Liver (tissue), 10 donors: ENCODE measurements at places on chromosomes 11 and 22. TPM values are rescaled to one million over a fixed set of nuclear protein-coding genes. Genes with fewer than 3 reads are reported as not detected.
A peak's percentile ranks its signal among the peaks of the same experiment; 100 is the strongest.

DNA sequence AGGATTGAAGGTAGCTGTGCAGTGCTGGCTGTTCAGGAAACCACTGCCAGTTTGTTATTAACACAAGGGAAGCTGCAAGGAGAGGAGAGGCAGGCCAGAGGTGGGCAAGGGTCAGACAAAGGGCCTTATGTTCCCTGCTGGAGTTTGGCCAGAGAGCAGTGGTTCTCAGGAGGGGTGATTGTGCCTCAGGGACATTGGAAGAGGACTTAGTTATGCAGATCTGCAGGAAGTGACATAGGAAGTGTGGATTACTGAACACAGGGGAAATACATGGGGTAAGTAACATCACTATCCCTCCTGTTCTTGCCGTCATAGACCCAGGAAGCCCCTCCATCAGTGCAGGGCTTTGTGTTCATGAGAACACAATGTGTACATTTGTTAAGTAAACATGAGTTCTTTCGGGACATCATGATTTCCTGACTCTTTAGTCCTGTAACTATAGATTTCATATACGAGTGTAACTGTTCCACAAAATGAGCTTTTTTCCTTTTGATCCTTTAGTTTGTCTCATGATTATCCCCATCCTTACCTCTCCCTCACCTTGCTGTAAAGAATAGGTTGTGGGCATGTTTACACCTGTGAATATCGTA, 5.9 kb downstream of the SRRD start:
- H3K36me3 ChIP-seq: peaks cover 58% of the 10 kb centered on the region
- no peak overlapping the region for H3K27ac ChIP-seq

DNA sequence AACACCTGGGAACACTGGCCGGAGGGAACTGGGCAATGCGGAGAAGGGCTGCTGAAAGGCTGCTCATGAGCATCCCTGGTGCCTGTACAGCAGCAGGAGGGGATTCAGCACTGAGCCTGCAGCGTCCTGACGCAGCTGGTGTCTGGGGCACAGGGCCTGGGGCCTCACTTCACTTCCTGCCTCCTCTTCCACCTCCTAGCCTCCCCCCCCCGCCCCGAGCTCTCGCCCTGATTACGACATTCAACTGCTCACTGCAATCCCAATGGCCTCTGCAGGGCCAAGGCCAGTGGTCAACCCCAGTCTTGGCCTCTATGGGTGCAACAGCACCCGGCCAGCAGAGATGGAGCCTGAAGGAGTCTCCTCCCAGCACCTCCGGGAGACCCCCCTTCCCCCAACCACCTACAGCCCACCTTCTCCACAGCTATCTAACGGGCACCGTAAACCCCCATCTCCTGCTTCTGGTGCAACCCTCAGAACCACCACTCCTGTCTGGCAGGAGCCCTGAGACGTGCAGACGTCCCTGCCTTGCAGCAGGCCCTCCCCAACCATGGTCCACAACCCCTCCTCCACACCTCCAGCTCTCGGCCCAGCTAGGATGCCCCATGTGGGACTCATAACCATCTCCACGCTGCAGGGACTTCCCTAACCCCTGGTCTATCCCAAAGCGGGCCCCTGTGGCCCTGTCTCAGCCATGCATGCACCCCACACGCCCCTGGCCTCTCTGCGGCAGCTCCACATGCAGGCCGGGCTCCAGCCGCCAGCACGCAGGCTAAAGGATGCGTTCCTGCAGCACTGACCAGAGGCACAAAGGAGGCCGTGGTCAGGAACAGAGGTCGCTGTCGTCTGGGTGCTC, 38.2 kb downstream of the BRD1 start:
- peak overlapping the region; percentile 72 for H3K27ac ChIP-seq
- no peak for DNase-seq
- H3K4me3 ChIP-seq: no peak overlapping the region

DNA sequence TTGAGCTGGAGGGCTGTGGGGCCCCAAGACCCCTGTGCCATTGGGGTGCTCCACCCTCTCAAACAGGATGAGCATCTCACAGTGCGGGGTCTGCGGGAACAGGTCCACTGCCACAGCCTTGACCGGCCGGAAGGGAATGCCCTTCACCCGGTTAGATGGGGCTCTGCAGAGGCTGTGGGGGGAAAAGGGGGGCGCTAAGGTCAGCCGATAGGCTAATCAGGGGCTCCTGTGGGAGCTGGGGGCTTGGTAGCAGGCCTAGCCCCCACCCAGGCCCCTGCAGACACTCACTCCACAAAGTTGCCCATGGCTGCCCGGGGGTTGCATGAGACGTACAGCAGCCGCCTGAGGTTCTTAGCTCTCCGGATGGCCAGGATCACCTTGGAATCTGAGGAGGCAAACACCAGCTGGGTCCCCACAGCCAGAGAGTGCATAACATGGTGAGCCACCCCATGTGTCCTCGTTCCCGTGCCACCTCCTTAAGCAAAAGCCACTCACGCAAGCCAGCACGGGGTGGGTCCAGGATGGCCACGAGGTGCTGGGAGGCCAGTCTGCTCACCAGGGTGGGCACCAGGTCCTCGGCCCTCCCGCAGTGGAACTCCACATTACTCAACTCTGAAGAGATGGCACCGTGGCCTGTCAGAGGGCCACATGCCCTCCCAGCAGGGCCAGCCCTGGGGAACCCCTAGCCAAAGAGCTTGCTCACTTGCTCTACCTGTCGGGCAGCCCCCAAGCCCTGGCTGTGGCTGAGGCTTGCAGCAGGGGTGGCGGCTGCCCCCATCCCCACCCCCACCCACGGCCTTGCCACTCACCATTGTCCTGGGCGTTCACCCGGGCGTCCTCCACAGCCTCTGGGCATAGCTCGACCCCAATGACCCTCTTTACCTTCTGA, 3.0 kb upstream of the RANBP1 start:
- H3K4me1 ChIP-seq: peaks cover 20% of the 10 kb centered on the region
- no peak overlapping the region for H3K27ac ChIP-seq
- H3K27me3 ChIP-seq: no peaks in the 10 kb centered on the region
- H3K4me3 ChIP-seq: no peak overlapping the region
- H3K36me3 ChIP-seq: peaks cover 21% of the 10 kb centered on the region

Gene MMP11
- 33.7 TPM for total RNA-seq

- no peak for DNase-seq
- H3K4me1 ChIP-seq: no peaks in the 10 kb centered on the region
- H3K27ac ChIP-seq: no peak overlapping the region
- H3K36me3 ChIP-seq: no peaks in the 10 kb centered on the region
Observed at GRCh38 chr11:8501836-8502235, 92.2 kb downstream of the STK33 start.

Gene ADSL
- 52.5 TPM for total RNA-seq

GRCh38 chr11:69351460-69351859, 57.5 kb downstream of the MYEOV start:
- no peak for DNase-seq
- no peak overlapping the region for H3K27ac ChIP-seq
- no peaks in the 10 kb centered on the region for H3K36me3 ChIP-seq
- H3K27me3 ChIP-seq: no peaks in the 10 kb centered on the region
- no peak overlapping the region for H3K4me3 ChIP-seq
- H3K4me1 ChIP-seq: peaks cover 8% of the 10 kb centered on the region

GRCh38 chr11:37727371-37727770, 1129.3 kb upstream of the RAG2 start:
- no peaks in the 10 kb centered on the region for H3K27me3 ChIP-seq
- H3K4me1 ChIP-seq: no peaks in the 10 kb centered on the region
- H3K36me3 ChIP-seq: no peaks in the 10 kb centered on the region
- DNase-seq: no peak
- H3K27ac ChIP-seq: no peak overlapping the region

Gene CD248
- total RNA-seq: 3.0 TPM

GRCh38 chr11:34345540-34345876, 12.3 kb downstream of the ABTB2 start:
- H3K27me3 ChIP-seq: no peaks in the 10 kb centered on the region
- peaks cover 39% of the 10 kb centered on the region for H3K4me1 ChIP-seq
- H3K4me3 ChIP-seq: no peak overlapping the region
- H3K27ac ChIP-seq: peak overlapping the region; percentile 57

GRCh38 chr11:129434641-129435498, 59.2 kb downstream of the BARX2 start:
- no peak overlapping the region for H3K27ac ChIP-seq
- H3K4me1 ChIP-seq: no peaks in the 10 kb centered on the region
- H3K4me3 ChIP-seq: no peak overlapping the region
- no peaks in the 10 kb centered on the region for H3K27me3 ChIP-seq
- no peaks in the 10 kb centered on the region for H3K36me3 ChIP-seq

- H3K36me3 ChIP-seq: no peaks in the 10 kb centered on the region
- no peak overlapping the region for H3K4me3 ChIP-seq
- no peak for DNase-seq
- no peaks in the 10 kb centered on the region for H3K4me1 ChIP-seq
- no peaks in the 10 kb centered on the region for H3K27me3 ChIP-seq
Observed at GRCh38 chr22:47943729-47944700, 1181.6 kb downstream of the TBC1D22A start.

GRCh38 chr11:107183953-107184352, 165.7 kb upstream of the GUCY1A2 start:
- no peak for DNase-seq
- no peak overlapping the region for H3K27ac ChIP-seq
- H3K27me3 ChIP-seq: no peaks in the 10 kb centered on the region

Gene TCIRG1
- 96.1 TPM for total RNA-seq

Gene UBQLN3
- total RNA-seq: 0.09 TPM

Gene OTUB1
- total RNA-seq: 18.8 TPM

Gene DDIAS
- 0.25 TPM for total RNA-seq

GRCh38 chr11:7533199-7534041, 19.6 kb downstream of the PPFIBP2 start:
- H3K4me1 ChIP-seq: peaks cover 49% of the 10 kb centered on the region
- H3K27me3 ChIP-seq: no peaks in the 10 kb centered on the region

DNA sequence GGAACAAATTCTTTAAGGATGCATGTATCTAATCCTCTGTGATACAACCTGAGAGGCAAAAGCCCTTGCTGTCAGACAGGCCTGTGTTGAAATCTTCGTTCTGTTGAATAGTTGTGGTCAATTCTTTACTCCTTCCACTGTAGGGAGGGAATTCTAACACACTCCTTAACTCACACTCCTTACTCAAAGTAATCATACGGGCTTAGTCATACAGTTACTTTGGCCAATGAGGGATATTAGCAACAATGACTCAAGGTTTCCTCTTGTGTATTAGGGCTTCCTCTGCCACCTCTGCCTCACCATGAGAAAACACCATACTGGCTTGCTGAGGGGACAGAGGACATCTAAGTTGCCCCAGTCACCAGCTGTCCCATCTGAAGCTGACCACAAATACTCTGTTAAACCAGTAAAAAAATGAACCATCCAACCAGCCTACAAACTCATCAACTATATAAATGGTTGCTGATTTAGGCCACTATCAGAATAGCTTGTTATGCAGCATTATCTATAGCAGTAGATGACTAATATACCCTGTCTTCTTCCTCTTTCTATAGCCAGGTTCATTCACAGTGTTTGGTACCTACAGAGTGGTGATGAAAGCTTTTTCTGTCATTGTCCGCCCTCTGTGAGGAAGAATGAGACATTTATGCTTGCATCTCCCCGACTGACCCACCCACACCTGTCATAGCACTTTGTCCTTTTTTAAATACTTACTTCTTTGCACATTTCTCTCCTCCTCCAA, 322.8 kb upstream of the SYN3 start:
- no peaks in the 10 kb centered on the region for H3K36me3 ChIP-seq
- H3K4me1 ChIP-seq: peaks cover 18% of the 10 kb centered on the region
- no peak overlapping the region for H3K4me3 ChIP-seq
- DNase-seq: no peak
- H3K27me3 ChIP-seq: no peaks in the 10 kb centered on the region

GRCh38 chr22:41030891-41031290, 61.5 kb upstream of the EP300 start:
- H3K27ac ChIP-seq: no peak overlapping the region
- H3K27me3 ChIP-seq: no peaks in the 10 kb centered on the region
- H3K4me3 ChIP-seq: no peak overlapping the region

Gene RPL27A
- total RNA-seq: 178 TPM

DNA sequence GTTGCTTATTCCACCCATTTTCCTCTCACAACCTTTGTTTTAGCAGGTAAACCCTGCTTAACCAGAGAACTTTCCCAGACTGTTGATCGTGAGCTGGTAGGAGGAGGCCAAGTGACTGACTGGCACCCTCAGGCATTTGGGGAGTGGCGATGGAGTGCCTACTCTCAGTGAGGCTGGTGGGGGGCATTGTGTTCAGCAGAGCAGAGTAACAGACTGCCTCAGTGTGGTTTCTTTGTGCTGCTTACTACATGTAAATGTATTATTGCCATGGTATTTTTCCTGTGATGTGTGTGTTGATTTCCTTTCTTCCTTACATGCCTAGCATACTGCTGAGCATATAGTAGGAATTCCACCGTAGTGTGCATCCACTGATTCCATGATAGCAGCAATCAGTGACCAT, 2.6 kb downstream of the MARK2 start:
- H3K4me3 ChIP-seq: no peak overlapping the region
- H3K36me3 ChIP-seq: peaks cover 2% of the 10 kb centered on the region
- no peak overlapping the region for H3K27ac ChIP-seq
- peaks cover 46% of the 10 kb centered on the region for H3K4me1 ChIP-seq
- no peak for DNase-seq

Gene ZNF215
- 0.42 TPM for total RNA-seq

Gene MYOD1
- not detected for total RNA-seq

- H3K4me3 ChIP-seq: peak overlapping the region; percentile 94
- DNase-seq: no peak
- H3K27me3 ChIP-seq: no peaks in the 10 kb centered on the region
- peak overlapping the region; percentile 71 for H3K27ac ChIP-seq
- no peaks in the 10 kb centered on the region for H3K36me3 ChIP-seq
- H3K4me1 ChIP-seq: peaks cover 8% of the 10 kb centered on the region
Observed at GRCh38 chr22:49853981-49854831, 562 bp downstream of the ZBED4 start.

GRCh38 chr22:40027191-40028097, 32.7 kb downstream of the FAM83F start:
- DNase-seq: no peak
- H3K4me1 ChIP-seq: no peaks in the 10 kb centered on the region
- no peak overlapping the region for H3K27ac ChIP-seq
- H3K36me3 ChIP-seq: no peaks in the 10 kb centered on the region
- H3K27me3 ChIP-seq: no peaks in the 10 kb centered on the region
- no peak overlapping the region for H3K4me3 ChIP-seq

- H3K36me3 ChIP-seq: no peaks in the 10 kb centered on the region
- no peak overlapping the region for H3K27ac ChIP-seq
- no peak for DNase-seq
- H3K4me3 ChIP-seq: no peak overlapping the region
- H3K27me3 ChIP-seq: no peaks in the 10 kb centered on the region
Observed at GRCh38 chr11:125250318-125251213, 86.0 kb downstream of the PKNOX2 start.

DNA sequence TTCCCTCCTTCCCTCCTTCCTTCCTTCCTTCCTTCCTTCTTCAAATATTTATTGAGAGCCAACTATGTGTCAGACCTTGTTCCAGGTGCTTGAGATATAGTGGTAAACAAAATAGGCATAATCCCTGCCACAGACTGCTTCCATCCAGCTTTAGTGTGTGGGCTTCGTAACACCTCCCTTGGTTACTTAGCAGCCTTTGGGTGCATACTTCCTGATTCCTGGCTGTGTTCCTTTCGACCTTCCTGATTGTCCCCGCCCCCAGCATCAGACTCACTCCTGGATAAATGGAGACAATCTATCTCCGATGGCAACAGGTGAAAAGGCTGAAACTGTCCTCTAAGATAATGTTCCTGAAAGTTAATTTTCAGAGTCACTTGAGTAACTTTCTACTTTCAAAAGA, 13.5 kb downstream of the CCDC81 start:
- no peaks in the 10 kb centered on the region for H3K4me1 ChIP-seq
- H3K27me3 ChIP-seq: no peaks in the 10 kb centered on the region
- no peak overlapping the region for H3K27ac ChIP-seq
- H3K36me3 ChIP-seq: no peaks in the 10 kb centered on the region
- DNase-seq: no peak

Gene MAJIN
- not detected for total RNA-seq
